Fibroblast of skin of abdomen (primary cell): ENCODE measurements at places on chromosomes 12 and 14.

GRCh38 chr12:9763025-9763424 lies 2.3 kb upstream of the CD69 start:
- no peak for DNase-seq

DNA sequence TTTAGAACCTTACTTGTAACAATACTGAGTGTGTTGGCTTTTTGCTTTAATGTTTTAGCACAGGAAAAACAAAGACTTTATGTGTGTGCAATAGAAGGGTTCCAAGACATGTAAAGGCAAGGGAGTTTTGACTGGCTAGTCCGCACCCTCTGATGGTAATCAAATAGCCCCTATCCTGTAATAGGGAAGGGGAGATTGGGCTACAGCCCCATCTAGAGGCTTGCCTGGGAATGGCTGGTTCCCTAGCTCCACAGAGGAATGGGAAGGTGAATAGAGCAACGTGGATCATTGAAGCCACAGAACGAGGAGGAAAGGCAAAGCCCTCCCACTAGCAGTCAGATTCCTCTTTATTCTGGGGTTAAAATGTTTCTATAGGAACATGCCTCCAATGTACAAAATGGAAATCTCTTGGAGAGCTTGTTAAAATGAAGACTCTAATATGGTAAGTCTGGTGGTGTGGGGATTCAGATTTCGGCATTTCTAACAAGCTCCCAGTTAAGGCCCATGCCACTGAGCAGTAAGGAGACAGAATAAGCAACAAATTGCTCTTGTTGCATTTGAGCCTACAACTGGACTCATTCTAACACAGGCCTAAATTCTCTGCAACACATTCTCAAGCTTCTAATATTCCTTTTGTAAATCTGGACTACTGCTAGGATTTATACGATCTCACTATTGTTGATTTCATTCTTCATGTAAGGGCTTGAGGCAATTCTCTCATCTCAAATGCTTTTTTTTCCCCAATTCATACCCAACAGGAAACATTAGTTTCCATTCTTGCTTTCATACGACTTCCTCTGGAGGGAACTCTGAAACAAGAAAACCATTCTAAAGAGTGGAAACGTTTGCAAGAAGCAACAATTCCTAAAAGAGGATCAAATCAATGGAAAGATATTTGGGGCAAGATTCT lies 57.1 kb downstream of the NIN start:
- DNase-seq, result peak; percentile 58

- no peak for DNase-seq
These were observed 890 bp downstream of the TEP1 start for GRCh38 chr14:20412411-20412810.

- no peak for DNase-seq
These were observed 293.0 kb downstream of the BTG1 start for GRCh38 chr12:91852634-91853033.

DNA sequence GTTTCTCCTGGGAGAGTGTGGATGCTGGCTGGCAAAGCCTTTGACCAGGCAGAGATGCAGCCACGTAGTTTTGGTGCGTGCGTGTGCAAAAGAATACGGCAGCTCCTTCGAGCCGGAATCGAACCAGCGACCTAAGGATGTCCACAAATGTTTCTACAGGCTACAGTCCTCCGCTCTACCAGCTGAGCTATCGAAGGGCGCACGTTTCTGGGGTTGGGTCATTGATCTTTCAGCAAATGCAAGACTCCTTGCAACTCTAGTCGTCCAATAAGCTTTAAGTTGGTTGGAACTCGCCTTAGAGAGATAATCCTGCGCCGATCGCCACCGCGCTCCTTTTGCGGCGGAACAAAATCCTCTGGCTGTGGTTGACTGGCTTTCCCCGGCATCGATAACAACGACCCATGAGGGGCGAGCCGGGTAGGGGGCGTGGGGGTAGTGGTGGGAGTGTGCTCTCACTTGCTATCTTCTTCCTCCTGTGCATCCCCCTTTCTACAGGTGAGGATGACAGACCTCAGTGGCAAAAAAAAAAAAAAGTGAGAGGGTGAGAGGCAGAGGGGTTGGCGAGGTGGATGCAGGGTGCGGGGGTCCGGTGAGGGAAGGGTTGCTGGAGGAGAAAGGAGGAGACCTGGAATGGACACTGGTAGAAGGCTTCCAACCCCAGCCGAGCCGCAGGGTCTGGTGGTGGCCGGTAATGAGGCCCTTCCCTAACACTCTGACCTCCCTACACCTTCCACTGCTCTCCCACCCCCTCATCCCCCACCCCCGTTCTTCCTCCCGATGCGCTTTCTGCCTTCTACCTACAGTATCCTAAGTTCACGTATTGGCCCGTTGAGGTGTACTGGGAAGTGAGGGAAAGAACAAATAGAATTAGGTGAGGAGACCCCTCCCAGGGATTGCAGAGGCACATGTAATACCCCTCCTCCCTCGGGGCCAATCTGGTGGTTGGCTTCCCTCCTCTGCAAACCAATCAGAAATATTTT lies 11.8 kb upstream of the OR6S1 start:
- peak; percentile 63 for DNase-seq

DNA sequence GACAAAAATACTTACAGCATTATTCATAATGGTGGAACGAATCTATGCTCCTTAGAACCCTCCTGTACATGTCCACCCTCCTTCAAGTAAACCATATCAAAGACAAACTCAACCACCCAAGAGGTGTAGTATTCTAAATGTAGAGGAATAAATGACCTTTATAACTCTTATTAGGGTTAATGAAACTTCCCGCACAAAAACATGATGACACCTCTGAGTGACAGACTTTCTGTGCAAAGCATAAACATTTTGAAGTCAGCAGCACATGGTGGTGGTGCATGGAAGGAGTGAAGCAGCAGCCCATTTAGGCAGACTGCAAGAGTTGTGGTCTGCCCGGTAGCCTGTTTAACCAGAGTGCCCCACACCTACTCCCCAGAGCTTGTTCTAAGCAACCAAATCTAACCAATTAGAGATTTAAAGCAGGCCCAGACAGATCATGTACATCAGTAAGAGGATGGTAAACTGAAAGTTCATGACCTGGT lies 615 bp upstream of the ASB8 start:
- no peak for DNase-seq

DNA sequence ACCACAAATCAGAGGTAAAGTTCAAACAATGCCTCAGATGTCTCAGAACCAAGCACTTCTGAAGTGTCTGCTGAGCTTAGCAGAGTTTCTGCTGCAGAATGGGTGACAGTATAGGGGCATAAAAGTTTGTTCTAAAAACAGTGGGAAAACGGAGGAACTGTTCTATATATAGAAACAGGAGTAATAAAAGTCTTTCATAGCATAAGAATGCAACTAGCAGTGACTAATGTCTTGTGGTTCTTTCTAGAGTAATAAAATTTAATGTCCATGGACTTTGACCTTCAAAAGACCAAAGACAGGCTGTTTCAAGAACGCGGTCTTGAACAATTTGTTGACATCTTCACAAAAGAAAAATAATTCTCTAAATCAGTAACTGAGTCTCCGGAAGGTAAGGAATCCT lies 107.5 kb upstream of the FAR2 start:
- peak; percentile 82 for DNase-seq

GRCh38 chr12:16281157-16281556 lies 3.7 kb upstream of the SLC15A5 start:
- DNase-seq, result peak; percentile 47

GRCh38 chr14:94375552-94376107 lies 12.8 kb downstream of the SERPINA1 start:
- DNase-seq, result no peak

GRCh38 chr12:47121146-47121545 lies 41.4 kb upstream of the AMIGO2 start:
- no peak for DNase-seq

- peak; percentile 56 for DNase-seq
These were observed 2.5 kb downstream of the DUSP6 start for GRCh38 chr12:89349814-89350213.

- DNase-seq, result no peak
These were observed 87.4 kb downstream of the ATF7IP start for GRCh38 chr12:14452865-14453264.

- DNase-seq, result peak; percentile 71
These were observed 1104.1 kb upstream of the TMEM132C start for GRCh38 chr12:127162902-127163301.

DNA sequence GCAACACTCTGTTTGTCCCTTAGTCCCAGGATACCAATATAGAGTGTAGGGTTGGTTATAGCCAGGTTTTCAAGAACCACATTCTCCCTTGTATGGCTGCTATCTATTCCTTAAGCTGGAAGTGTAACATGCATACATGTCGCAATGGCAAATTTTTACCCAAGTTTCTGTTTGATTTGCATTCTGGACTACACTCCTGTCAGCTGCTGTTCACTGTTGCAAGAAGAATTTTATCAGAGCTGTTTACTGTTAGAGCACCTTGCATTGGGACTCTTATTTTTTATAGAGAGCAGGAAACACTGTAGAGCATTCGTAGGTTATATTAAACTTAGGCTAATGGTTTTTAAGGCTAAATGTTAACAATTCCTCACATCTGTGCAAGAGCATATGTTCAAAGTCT lies 376.0 kb upstream of the LRFN5 start:
- DNase-seq, result no peak

DNA sequence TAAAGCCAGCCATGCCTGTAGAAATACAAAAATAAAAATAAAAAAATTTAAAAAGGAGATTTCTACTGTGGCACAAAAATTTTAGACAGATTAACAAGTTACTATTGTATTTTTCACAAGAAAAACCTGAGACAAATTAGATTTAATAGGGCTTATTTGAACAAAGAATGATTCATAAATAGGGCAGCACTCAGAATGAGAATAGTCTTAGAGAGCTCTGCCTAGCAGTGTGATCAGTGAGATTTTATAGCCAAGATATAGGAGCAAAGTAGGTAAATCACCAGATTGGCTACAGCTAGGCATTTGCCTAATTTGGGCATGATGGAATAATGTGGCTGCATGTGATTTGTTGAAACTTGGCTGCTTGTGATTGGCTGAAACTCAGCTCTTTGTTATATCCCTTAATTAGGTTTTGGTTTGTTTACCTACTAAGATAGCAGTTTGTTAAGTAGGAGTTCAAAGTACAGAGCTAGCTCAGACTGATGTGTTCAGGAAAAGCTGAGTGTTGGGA lies 279.7 kb upstream of the TMTC1 start:
- DNase-seq, result no peak

DNA sequence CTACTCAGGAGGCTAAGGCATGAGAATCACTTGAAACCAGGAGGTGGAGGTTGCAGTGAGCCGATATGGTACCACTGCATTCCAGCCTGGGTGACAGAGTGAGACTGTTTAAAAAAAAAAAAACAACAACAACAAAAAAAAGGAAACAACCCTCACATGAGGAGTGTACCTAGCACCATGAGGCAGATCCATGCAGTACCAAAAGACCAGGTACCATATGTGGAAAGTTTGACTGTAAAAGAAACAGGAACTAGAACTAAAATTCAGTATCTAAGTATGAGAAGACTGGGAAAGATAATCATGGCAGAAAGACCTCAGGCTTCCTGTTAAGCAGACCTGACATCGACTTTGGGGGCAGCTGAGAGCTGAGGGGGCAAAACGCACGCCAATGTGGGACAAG lies 55.1 kb downstream of the TRAFD1 start:
- DNase-seq, result no peak

- no peak for DNase-seq
These were observed 72.1 kb downstream of the TRIM9 start for GRCh38 chr14:51022769-51023168.

- DNase-seq, result peak; percentile 62
These were observed 4.2 kb downstream of the NPC2 start for GRCh38 chr14:74488786-74489397.

DNA sequence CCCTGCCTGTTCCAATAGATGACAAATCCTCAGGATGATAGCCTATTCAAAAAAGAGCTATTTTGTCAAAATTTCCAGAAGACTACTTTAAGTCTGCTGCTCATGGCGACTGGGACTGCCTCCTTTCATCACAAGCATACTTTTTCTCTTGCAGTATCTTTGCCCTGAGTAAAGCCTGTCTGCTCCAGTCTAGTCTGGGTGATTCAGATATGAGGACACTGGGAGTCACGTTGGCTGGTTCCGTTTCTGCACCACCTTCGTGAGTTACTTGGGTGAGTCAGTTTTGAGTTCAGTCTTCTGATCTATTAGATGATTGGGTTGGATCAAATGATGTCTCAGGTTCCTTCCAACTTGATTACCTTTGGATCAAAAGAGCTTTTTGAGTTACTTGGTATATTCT lies 301.3 kb upstream of the STXBP6 start:
- DNase-seq, result no peak

GRCh38 chr14:69531135-69531534 lies 43.5 kb downstream of the CCDC177 start:
- DNase-seq, result no peak

GRCh38 chr12:119685375-119685774 lies 17.4 kb downstream of the PRKAB1 start:
- no peak for DNase-seq

- no peak for DNase-seq
These were observed 39.1 kb downstream of the FNTB start for GRCh38 chr14:65025818-65026217.

- no peak for DNase-seq
These were observed 372.1 kb downstream of the ALG10 start for GRCh38 chr12:34394211-34395055.

DNA sequence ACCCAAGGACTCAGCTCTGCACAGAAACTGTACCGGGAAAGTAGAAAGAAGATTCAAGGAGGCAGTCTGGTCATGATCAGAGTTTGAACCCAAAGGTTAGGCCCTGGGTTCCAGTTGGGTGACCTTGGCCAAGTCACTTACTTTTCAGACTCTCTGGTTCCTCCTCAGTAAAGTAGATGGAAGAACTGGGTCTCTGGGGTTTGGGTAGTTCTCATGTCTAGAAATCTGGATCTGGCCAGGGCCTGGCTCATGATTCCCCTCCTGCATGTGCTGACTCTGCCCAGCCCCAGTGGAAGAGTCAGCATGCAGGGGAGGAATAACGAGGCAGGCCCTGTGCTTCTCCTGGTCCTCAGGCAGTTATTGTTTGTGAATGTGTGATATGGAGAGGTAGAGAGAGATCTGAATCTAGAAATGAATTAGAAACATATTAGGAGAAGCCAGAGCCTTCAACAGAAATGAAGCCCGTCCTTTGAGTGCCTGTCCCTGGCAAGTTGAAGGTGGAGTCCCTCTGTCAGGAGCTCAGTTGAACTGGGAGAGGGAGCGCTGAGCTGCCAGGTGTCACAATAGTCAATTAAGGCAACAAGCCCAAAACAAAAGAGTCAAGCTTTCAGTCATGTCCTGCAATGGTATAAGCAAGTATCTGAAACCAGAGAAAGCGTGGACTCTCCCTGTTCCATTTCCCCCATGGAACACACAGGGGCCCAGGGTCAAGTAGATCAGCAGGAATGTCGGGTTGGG lies 131.3 kb upstream of the HIF1A start:
- no peak for DNase-seq

GRCh38 chr12:116324654-116325335 lies 47.3 kb upstream of the MED13L start:
- no peak for DNase-seq

DNA sequence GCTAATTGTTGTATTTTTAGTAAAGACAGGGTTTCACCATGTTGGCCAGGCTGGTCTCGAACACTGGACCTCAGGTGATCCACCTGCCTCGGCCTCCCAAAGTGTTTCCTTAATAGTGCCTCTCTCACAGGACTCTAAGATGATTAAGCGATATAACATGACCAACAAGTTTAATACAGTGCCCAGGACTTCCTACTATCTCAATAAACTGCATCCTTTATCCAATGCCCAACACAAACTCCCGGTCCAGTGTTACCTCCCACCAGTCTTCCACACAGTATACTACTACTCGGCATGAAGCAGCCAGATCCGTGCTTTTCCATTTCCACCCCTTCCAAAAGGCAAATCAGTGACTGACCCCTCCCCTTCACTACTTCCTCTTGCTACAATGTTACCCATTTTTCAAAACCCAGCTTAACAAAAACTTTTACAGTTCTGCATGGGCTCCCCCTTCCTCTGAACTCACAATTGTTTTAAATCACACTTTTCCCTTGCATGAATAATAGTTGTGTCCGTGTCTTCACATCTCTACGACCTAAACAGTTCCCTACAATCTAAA lies 900 bp downstream of the NOP2 start:
- DNase-seq, result no peak
